ENCODE measurements at places on chromosomes 2 and 18. TPM values are rescaled to one million over a fixed set of nuclear protein-coding genes. Genes with fewer than 3 reads are reported as not detected.
A peak's percentile ranks its signal among the peaks of the same experiment; 100 is the strongest.

Gene SANBR
- 5.8 TPM for total RNA-seq

DNA sequence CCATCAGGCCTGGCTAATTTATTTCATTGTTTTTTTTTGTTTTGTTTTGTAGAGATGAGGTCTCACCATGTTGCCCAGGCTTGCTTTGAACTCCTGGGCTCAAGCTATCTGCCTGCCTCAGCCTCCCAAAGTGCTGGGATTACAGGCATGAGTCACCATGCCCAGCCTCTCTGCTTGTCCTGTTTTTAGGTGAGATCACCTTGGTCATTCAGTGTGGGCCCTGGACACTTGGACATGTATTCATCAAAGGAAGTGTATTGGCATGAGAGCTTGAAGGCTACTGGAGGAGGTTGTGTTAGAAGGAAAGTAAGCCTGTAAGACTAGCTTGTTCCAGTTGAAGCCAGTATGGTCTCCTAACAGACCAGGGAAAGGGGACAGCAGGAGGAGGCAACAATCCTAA is 229.2 kb upstream of the RGPD4 start:
- DNase-seq, result no peak
- no peak overlapping the region for H3K27ac ChIP-seq
- no peak overlapping the region for H3K4me3 ChIP-seq
- no peaks in the 10 kb centered on the region for H3K27me3 ChIP-seq
- H3K4me1 ChIP-seq, result no peaks in the 10 kb centered on the region

- no peaks in the 10 kb centered on the region for H3K27me3 ChIP-seq
- H3K36me3 ChIP-seq, result no peaks in the 10 kb centered on the region
- H3K27ac ChIP-seq, result no peak overlapping the region
- H3K4me1 ChIP-seq, result no peaks in the 10 kb centered on the region
Measured at GRCh38 chr2:48767330-48767729, 11.8 kb upstream of the LHCGR start.

GRCh38 chr2:236717729-236718128 is 148.1 kb downstream of the ACKR3 start:
- H3K27ac ChIP-seq, result no peak overlapping the region
- no peaks in the 10 kb centered on the region for H3K27me3 ChIP-seq
- peaks cover 40% of the 10 kb centered on the region for H3K4me1 ChIP-seq
- H3K4me3 ChIP-seq, result no peak overlapping the region
- H3K36me3 ChIP-seq, result no peaks in the 10 kb centered on the region
- DNase-seq, result no peak

- H3K4me3 ChIP-seq, result no peak overlapping the region
- no peak for DNase-seq
- no peak overlapping the region for H3K27ac ChIP-seq
- H3K27me3 ChIP-seq, result no peaks in the 10 kb centered on the region
Measured at GRCh38 chr2:230358305-230358704, 31.3 kb downstream of the SP140L start.

DNA sequence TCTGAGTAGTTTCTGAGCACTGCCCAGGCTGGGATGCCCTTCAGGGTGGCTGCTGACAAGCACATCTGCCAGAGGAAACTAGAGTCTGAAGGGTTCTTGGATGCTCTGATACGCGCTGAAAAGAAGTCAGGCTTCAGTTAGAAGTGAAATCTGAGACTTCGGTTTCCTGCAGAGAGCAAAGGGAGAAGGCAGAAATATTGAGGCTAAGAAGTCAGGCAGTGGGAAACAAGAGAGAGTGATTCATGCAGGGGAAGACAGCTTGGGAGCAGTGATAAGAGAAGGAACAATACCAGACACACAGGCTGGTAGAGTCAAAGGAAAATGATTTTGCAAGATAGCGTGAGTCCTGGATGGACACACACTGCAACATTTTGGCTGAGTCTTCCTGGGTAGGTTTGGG is 51.0 kb upstream of the BOD1L2 start:
- no peak for DNase-seq
- H3K4me1 ChIP-seq, result no peaks in the 10 kb centered on the region

GRCh38 chr2:3465844-3466481 is 53.4 kb downstream of the ADI1 start:
- H3K4me3 ChIP-seq, result no peak overlapping the region
- H3K27me3 ChIP-seq, result no peaks in the 10 kb centered on the region
- H3K36me3 ChIP-seq, result no peaks in the 10 kb centered on the region
- peak; percentile 68 for DNase-seq

GRCh38 chr2:154392256-154392655 is 306.2 kb upstream of the KCNJ3 start:
- no peaks in the 10 kb centered on the region for H3K4me1 ChIP-seq
- no peaks in the 10 kb centered on the region for H3K27me3 ChIP-seq
- no peak overlapping the region for H3K4me3 ChIP-seq
- H3K27ac ChIP-seq, result no peak overlapping the region
- DNase-seq, result no peak
- H3K36me3 ChIP-seq, result no peaks in the 10 kb centered on the region

DNA sequence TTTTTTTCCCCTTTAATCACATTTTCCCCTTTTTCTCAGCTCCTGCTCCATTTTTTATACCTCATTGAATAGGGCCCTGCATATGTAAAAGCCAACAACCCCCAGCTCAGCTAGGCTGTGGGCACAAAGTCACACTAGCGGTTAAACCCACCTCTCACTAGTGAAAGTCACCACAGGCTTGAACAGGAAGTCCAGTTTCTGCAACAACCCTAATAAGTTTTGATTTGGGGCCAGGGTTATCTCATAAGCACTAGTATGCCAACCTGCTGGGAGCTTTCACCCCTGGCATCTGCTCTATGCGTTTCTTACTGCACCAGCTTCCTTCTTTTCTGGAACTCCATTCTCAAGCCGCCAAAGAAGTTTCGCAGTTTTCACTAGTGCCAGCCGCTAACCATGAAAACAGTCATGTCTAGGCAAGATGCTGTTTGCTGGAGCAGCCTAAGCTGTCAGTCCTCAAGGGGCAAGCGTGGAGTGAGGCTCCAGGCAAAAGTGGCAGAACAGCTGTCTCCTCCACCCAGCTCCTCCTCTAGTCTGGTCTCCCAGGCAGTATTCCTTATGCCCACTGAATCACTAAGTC is 197.0 kb upstream of the MEIS1 start:
- H3K27ac ChIP-seq, result no peak overlapping the region
- no peak for DNase-seq
- H3K36me3 ChIP-seq, result no peaks in the 10 kb centered on the region
- H3K27me3 ChIP-seq, result no peaks in the 10 kb centered on the region
- H3K4me3 ChIP-seq, result no peak overlapping the region

Gene ESPNL
- 0.36 TPM for total RNA-seq

DNA sequence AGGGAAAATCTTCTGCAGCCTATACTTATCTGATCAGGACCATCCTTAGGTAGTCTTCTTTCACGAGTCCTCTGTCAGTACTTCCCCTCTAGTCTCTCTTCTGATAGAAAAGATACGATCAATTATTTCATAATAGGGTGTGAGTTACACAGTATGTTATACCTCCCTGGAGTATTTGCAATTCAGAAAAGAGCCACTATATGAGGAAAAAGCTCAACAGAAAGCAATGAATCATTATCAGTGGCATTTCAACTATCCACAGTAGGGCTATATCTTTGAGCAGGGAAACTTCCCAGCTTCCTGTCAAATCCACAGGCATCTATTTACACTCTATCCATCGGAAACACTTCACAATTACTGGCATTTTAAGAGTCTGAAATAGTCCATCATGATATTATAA is 105.3 kb upstream of the ACVR2A start:
- H3K36me3 ChIP-seq, result no peaks in the 10 kb centered on the region
- no peaks in the 10 kb centered on the region for H3K27me3 ChIP-seq
- no peak overlapping the region for H3K27ac ChIP-seq
- no peak overlapping the region for H3K4me3 ChIP-seq
- no peaks in the 10 kb centered on the region for H3K4me1 ChIP-seq

GRCh38 chr2:157777427-157777826 is 98.7 kb downstream of the ACVR1 start:
- H3K27ac ChIP-seq, result no peak overlapping the region
- no peaks in the 10 kb centered on the region for H3K27me3 ChIP-seq
- peak; percentile 44 for DNase-seq
- H3K4me3 ChIP-seq, result no peak overlapping the region
- H3K36me3 ChIP-seq, result no peaks in the 10 kb centered on the region
- H3K4me1 ChIP-seq, result peaks cover 9% of the 10 kb centered on the region

GRCh38 chr2:130996691-130997090 is 96.6 kb downstream of the FAM168B start:
- no peaks in the 10 kb centered on the region for H3K4me1 ChIP-seq
- no peak overlapping the region for H3K4me3 ChIP-seq
- no peak for DNase-seq
- H3K36me3 ChIP-seq, result no peaks in the 10 kb centered on the region
- H3K27ac ChIP-seq, result no peak overlapping the region

- no peaks in the 10 kb centered on the region for H3K27me3 ChIP-seq
- H3K36me3 ChIP-seq, result no peaks in the 10 kb centered on the region
- H3K4me3 ChIP-seq, result no peak overlapping the region
- H3K27ac ChIP-seq, result no peak overlapping the region
Measured at GRCh38 chr18:68262690-68263294, 452.1 kb downstream of the TMX3 start.

Gene FAHD2A
- 29.1 TPM for total RNA-seq

Gene TFPI
- 122 TPM for total RNA-seq

Gene TSGA10
- total RNA-seq, result 8.8 TPM

Gene LRP1B
- 2.0 TPM for total RNA-seq

Gene ONECUT2
- 1.7 TPM for total RNA-seq

DNA sequence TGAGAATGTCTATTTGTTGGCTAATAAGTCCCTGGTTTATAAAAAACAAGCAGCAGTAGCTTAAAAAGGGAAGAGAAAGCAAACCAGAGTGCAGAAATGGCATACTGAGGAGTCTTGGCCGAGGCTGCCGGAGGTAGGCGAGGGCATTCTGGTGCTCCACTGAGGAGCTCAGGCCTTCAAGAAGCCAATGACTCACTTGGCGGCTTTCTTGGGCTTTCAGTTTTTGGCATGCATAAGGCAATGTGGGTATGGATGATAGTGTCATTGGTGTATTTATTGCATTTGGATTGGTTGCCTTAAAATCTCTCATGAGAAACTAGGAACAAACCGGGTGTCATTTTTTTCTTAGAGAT is 119.6 kb upstream of the ARL5A start:
- H3K36me3 ChIP-seq, result no peaks in the 10 kb centered on the region
- no peak overlapping the region for H3K4me3 ChIP-seq
- DNase-seq, result no peak
- no peak overlapping the region for H3K27ac ChIP-seq
- H3K27me3 ChIP-seq, result no peaks in the 10 kb centered on the region

- no peaks in the 10 kb centered on the region for H3K27me3 ChIP-seq
- H3K27ac ChIP-seq, result no peak overlapping the region
- H3K4me3 ChIP-seq, result no peak overlapping the region
- no peaks in the 10 kb centered on the region for H3K36me3 ChIP-seq
- H3K4me1 ChIP-seq, result no peaks in the 10 kb centered on the region
Measured at GRCh38 chr18:7322817-7323485, 92.1 kb downstream of the LRRC30 start.

DNA sequence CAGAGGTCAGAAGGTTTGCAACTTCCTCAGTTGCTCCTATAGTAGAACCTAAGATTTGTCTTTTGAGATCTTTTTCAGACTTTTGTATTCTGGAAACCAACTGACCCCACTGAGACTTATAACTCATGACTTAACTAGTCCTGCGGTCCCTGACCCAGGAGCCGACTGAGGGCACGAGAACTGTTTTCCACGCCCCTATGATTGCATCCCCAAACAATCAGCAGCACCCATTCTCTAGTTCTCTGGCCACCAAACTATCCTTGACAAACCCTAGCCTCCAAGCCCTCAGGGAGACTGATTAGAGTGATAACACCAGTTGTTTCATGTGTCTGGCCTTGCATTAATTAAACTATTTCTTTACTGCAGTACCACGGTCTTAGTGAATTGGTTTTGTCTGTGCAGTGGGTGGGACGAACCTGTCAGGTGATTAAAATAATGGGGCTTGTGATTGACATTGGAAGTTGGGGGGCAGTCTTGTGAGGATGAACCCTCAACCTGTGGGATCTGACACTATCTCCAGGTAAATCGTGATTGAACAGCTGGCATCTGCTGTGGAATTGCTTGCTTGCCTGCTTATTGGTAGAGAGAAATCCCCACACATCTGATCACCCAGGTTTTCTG is 95.7 kb downstream of the B3GNT2 start:
- no peaks in the 10 kb centered on the region for H3K36me3 ChIP-seq
- H3K27ac ChIP-seq, result no peak overlapping the region
- H3K4me1 ChIP-seq, result peaks cover 10% of the 10 kb centered on the region
- no peaks in the 10 kb centered on the region for H3K27me3 ChIP-seq

Gene DNAH7
- 1.2 TPM for total RNA-seq

Gene DCC
- 3.5 TPM for total RNA-seq

Gene COMMD1
- total RNA-seq, result 30.5 TPM

DNA sequence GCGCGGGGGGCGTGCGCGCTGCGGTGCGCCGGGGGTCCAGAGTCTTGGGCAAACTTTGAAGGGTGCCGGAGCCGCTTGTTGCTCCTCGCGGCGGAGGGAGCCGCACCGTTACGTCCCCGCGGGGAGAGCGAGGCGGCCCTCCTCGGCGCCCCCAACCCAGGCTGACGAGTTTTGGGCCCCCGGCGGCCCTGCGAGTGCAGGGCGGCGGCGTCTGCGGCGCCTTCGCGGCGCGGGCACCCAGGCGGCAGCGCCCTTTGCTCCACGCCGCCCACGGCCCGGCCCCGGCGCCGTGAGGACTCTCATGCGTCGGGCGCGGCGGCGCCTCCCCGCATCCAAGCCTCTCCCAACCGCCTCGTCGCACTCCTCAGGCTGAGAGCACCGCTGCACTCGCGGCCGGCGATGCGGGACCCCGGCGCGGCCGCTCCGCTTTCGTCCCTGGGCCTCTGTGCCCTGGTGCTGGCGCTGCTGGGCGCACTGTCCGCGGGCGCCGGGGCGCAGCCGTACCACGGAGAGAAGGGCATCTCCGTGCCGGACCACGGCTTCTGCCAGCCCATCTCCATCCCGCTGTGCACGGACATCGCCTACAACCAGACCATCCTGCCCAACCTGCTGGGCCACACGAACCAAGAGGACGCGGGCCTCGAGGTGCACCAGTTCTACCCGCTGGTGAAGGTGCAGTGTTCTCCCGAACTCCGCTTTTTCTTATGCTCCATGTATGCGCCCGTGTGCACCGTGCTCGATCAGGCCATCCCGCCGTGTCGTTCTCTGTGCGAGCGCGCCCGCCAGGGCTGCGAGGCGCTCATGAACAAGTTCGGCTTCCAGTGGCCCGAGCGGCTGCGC is 814 bp downstream of the FZD7 start:
- peak overlapping the region; percentile 99 for H3K27ac ChIP-seq
- H3K4me1 ChIP-seq, result peaks cover 11% of the 10 kb centered on the region
- no peaks in the 10 kb centered on the region for H3K36me3 ChIP-seq
- DNase-seq, result peak; percentile 68

DNA sequence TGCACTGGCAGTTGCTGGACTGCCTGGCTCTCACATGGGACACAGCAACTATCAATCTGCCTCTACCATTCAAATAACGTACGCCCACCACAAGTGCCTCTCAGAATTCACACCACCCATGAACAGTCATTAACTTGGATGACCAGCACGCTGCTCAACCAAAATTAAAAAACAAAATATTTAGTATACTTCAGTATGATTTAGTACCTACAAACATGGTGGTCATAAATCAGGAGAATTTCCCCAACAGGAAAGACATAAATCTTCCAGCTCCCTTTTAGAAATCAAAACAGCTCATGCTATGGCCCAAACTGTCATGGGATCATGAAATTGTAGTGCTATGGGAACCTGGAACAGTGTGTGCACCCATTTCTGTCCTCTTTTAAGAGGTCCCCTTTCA is 317.4 kb upstream of the ETAA1 start:
- H3K36me3 ChIP-seq, result no peaks in the 10 kb centered on the region
- peaks cover 3% of the 10 kb centered on the region for H3K4me1 ChIP-seq
- H3K27ac ChIP-seq, result no peak overlapping the region
- no peaks in the 10 kb centered on the region for H3K27me3 ChIP-seq
- no peak for DNase-seq
- H3K4me3 ChIP-seq, result no peak overlapping the region

GRCh38 chr2:141440072-141440635 is 690.7 kb downstream of the LRP1B start:
- no peak overlapping the region for H3K4me3 ChIP-seq
- no peak overlapping the region for H3K27ac ChIP-seq
- H3K36me3 ChIP-seq, result no peaks in the 10 kb centered on the region
- no peak for DNase-seq

Gene DYNAP
- total RNA-seq, result not detected

All from hepatocyte (in vitro differentiated cells).